GM13977 (cell line): ENCODE measurements at places on chromosomes 2 and 18.

DNA sequence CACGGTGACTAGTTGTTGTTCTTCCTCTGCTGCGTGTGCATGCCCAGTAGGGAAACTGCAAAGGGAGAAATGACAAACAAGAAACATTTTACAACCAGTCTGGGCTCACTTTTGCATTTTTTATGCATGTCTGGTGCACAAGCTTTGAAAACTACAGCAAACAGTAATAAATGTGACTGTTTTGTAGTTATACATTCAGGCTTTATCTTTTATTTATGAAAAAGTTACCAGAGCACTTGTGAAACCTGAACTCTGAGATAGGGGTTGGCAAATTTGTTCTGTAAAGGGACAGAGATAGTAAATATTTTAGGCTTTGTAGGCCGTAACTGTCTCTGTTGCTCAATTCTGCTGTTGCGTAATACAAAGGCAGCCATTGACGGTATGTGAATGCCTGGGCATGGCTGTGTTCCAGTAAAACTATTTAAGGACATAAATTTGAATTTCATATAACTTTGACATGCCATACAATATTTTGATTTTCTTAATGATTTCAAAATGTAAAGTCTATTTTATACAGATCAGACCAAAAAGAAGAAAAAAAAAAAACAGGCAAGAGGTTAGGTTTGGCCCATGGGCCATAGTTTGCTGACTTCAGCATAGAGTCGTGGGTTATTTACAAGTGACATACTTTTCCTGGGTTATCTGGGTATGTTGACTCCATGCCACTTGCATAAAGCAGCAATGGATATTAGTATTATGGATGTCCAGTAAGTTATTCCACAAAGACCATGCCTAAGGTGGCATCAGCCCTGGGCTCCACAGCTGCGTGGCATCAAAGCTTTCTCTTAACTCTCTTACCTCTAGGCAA is 53.6 kb upstream of the EML6 start:
- DNase-seq, result no peak

GRCh38 chr2:169977530-169977929 is 150.3 kb downstream of the UBR3 start:
- DNase-seq, result no peak

DNA sequence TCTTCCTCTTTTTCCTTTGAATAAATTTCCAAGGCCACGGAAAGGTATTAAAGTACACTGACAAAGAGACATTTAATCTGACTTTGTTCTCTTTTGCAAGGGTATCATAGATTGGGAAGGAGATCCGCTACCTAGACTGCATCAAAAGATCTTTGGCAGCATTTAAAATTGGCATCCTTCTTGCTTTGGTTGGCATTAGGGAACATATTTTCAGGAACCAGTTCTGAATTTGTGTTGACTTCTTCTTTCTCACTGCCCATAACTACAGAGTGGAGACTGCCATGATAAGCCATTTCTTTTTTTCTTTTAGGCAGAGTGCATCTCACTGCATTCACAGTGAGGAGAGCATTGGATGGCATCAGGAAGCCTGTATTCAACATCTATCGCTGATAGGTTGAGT is 83.4 kb downstream of the DOCK10 start:
- DNase-seq, result no peak

DNA sequence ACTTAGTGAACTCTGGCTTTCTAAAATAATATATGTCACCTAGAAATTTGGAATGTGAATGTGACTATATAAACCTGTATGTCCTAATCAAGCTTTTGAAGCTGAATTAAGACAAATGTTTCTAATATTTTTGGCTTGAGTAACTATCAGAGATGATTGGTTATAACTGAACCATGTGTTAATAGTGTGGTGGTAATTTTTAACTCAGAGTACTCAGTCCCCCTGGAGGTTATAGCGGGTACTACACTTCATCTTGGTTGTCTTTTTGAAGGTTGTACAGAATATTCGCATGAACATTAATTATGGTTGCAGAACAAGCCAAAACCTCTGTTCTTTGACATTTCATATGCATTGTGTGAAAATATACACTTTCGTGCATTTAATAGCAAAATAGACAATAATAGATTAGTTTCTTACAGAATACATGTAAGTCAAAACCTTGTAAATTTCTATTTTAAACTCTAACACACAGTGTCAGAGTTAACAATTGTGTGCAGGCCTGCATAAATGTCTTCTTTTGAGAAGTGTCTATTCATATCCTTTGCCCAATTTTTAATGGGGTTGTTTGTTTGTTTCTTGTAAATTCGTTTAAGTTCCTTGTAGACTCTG is 86.0 kb downstream of the OSBPL6 start:
- DNase-seq, result peak; percentile 53

DNA sequence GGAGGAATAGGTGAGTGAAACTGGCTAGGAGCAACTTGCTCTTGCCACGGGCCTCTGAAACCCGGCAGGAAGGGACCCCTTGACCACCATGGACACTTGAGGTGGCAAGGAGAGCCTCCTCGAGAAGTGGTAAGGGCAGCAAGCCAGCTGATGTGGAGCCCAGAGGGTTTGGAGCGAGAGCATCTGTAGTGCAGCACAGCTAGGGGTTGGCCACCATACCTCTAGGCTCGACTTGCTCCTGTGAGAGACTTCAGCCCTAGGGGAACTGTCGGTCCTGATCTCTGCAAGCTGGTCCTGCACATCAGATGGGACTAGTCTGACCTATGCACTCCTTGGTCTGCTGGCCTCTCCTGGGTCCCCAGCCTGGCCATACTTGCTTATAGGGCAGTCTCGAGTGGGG is 158.4 kb downstream of the CCDC178 start:
- DNase-seq, result no peak

DNA sequence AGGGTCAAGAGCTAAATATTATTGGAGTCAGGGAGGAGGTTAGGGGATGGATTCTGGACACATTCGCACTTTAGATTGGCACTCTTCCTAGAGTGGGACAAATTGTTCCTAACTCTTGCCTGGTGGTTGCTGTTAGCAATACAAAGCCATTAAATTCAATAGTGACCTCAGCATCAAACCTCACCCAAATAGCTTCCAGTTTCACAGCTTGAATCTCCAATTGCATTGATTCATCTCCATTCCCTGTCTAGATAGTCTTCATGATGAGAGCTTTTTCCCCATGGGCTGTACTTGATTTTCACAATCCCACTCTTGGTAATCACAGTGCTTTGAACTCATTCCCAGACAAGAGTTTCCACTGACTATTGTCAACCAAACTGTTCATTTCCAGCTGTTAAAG is 585.9 kb upstream of the SYT4 start:
- no peak for DNase-seq

DNA sequence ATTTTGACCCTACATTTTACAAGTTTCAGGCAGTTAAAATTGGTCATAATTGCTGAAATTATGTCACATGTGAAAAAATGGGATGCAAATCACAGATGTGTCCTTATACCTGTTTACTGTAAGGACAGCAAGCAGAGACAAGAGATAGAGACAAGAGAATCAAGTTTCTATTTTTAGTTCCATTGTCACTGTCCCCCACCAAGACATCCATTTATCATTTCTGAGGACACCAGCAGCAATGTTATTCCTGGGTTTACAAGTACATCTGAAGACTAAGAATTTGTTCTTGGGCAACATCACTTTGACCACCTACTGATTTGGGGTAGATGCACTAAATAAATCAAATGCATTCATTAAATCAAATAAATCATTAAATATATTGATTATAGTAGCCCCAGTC is 1111.7 kb downstream of the DPP10 start:
- no peak for DNase-seq

GRCh38 chr2:26704441-26704977 is 12.0 kb downstream of the KCNK3 start:
- DNase-seq, result no peak

GRCh38 chr2:36165132-36165531 is 190.4 kb upstream of the CRIM1 start:
- no peak for DNase-seq

DNA sequence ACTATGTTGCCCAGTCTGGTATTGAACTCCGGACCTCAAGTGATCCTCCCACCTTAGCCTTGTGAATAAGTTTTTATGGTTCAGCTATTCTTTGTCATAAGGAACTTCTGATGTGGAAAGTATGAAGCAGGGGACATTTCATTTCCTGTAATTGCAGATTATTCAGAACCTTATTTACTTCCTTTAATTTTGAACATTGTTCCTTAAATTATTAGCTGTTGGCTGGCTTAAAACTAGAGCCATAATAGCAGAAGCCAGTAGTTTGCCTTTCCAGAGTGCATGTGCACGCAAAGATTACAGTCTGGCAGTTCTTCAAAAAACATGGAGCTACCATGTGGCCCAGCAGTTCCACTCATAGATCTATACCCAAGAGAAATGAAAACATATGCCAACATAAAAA is 53.1 kb downstream of the PMS1 start:
- DNase-seq, result no peak

DNA sequence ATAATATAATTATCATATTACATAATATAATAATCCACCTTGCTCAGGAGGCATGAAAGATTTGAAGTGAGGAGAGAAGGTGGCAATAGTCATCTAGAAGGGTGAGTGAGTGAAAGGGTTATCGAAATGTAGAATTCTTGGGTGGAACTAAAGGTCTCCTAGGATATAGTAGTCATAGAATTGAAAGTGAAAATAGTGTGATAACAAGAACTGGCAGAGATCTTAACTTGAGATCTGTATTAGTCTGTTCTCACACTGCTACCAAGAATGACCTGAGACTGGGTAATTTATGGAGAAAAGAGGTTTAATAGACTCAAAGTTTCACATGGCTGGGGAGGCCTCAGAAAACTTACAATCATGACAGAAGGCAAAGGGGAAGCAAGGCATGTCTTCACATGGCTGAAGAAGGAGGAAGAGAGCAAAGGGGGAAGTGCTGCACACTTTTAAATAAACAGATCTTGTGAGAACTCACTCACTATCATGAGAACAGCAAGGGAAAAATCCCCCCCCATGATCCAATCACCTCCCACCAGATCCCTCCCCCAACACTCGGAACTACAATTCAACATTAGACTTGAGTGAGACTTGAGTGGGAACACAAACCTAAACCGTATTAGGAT is 351.5 kb downstream of the NR4A2 start:
- no peak for DNase-seq

DNA sequence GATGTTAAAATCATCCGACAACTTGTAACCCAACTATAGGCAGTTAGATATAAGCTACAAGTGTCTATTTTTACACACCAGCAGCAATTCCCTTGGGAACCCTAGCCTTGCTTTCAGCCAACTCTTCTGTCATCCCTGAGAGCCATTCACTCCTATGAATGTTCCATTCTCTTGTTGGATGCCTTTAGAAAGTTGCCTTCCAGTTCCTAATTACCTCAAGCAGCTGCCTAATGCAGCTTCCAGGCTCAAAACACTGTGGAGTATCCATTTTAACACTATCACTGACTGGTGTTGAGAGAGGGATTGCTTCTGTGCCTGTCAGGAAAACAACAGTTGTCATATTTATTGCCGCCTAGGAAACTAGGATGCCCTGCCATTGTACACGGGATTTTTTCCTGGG is 402.0 kb upstream of the ACVR2A start:
- DNase-seq, result no peak

GRCh38 chr2:85661139-85661858 is 6.7 kb downstream of the SFTPB start:
- no peak for DNase-seq

- no peak for DNase-seq
Measured at GRCh38 chr18:74259347-74259746, 32.4 kb downstream of the CYB5A start.
